Erythroblast (primary cell): ENCODE measurements at places on chromosomes 11 and 22.

DNA sequence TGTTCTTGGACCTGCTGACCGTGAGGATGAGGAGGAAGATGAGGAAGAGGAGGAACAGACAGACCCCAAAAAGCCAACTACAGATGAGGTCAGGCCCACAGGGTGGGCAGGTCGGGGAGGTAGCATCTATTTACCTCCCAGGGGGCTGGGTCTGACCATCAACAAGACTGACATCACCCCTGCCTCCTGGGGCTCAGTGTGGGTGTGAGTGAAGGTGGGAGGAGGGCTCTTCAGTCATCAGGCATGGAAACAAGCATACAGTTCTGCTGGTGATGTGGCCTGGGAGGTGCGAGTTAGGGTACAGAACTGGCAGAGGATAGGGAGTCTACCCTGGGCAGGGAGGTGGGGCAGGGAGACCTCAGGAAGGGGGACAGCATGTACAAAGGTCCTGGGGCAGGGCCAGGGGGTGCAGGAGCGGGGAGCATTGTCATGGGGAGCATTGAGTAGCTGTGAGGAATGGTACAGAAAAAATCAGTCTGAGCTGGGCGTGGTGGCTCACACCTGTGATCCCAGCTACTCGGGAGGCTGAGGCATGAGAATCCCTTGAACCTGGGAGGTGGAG, 8.9 kb downstream of the PLCB3 start:
- no peak for DNase-seq

GRCh38 chr11:13698132-13698531, 29.7 kb downstream of the FAR1 start:
- DNase-seq, result peak; percentile 85

GRCh38 chr11:44928144-44928543, 22.5 kb downstream of the TP53I11 start:
- no peak for DNase-seq

DNA sequence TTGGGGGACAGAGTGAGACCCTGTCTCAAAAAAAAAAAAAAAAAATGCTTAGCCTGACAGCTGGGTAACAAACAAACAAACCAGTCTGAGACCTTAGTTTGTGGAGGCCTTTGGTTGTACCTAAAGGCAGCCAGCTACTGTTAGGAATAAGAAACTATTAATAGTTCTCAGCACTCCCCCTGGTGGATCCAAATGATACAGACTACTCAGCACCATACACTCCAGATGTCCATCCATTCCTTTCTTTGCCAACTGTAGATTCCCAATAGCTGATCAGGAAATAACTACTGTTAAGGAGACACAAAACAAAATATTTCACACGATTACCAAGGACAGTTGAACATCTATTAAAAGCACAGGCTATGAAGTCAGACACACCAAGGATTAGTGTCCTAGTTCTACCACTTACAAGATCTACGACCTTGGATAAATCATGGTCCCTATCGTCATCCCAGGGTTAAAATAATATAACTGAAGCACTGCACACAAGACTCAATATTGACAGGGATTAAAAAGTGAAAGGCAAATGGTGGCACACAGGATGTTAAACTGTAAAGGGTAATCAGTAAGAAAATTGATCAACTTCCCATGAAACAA, 17.2 kb downstream of the CLDN25 start:
- DNase-seq, result peak; percentile 27

- DNase-seq, result no peak
Measured at GRCh38 chr11:112858289-112859023, 102.8 kb upstream of the NCAM1 start.

DNA sequence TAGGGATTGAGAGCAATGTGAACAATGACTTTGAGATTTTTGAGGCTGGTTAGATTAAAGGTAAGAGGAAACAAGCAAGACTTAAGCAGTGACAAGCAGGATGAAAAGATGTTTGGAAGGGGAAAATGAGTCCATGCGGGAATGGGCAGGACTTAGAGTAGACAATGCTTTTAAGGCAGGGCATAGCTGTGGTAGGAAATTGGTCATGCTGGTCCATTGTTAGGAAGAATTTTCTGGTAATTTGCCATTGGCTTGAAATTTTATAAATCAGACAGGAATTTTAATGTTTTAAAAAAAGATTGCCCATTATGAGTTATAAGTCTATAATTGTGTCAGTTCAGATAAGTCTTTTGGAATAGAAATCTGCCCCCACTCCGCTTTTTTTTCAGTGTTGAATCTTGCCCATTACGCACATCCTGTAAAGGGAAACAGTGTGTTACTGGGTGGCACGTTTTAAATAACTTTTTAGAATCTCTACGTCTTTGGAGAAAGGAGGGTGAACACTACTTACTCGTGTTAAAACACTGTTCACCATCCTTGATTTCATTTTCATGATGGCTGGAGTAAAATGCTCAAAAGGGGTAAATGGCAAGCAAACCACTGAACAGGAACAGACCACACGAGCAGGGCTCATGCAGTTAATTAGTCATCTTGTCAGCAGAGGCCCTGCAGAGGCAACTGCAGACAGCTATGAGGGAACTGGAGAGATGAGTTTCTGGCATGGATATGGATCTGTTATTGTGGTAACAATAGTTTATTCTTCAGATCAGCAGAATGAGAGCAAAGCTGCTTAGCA, 25.0 kb downstream of the SWAP70 start:
- DNase-seq, result no peak

DNA sequence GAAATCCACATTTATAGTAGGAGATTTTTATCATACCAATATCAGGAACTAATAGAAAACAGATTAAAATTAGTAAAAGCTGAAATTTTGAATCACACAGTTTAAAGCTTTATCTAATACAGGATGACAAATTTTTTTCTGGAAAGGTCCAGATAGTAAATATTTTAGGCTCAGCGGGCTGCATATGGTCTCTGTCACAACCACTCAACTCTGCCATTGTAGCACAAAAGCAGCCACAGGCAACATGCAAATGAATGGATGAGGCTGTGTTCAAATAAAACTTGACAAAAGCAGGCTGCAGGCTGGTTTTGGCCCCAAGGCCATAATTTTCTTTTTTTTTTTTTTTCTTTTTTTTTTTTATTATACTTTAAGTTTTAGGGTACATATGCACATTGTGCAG, 108.2 kb upstream of the CCDC90B start:
- DNase-seq, result no peak

DNA sequence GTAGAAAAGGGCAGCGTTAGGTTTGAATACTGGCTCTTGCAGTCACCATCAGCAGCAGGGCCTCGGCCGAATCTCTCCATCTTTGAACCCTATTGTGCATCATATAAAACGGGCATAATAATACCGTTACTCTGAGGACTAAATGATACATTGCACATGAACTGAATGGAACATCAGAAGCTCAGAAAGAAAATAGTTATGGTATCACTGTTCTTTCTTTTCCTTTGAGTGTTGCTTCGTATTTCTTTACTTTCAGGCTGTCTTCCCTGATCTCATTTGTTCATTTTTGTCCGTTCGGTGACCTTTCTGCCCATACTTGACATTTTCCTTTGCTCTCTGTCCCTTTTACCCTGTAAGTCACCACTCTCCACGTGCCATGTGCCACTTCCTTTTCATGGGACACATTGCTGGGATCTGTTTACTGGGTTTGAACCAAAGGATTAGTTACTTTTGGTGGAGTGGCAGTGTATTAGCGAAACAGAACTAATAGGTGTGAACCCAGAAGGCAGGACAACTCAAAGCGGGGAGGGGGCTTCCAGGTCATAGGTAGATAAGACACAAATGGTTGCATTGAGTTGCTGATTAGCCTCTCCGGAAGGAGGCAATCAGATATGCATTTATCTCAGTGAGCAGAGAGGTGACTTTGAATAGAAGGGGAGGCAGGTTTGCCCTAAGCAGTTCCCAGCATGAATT, 717 bp upstream of the ZNF202 start:
- peak; percentile 45 for DNase-seq

GRCh38 chr22:22111267-22111751, 128.7 kb upstream of the TOP3B start:
- DNase-seq, result no peak

DNA sequence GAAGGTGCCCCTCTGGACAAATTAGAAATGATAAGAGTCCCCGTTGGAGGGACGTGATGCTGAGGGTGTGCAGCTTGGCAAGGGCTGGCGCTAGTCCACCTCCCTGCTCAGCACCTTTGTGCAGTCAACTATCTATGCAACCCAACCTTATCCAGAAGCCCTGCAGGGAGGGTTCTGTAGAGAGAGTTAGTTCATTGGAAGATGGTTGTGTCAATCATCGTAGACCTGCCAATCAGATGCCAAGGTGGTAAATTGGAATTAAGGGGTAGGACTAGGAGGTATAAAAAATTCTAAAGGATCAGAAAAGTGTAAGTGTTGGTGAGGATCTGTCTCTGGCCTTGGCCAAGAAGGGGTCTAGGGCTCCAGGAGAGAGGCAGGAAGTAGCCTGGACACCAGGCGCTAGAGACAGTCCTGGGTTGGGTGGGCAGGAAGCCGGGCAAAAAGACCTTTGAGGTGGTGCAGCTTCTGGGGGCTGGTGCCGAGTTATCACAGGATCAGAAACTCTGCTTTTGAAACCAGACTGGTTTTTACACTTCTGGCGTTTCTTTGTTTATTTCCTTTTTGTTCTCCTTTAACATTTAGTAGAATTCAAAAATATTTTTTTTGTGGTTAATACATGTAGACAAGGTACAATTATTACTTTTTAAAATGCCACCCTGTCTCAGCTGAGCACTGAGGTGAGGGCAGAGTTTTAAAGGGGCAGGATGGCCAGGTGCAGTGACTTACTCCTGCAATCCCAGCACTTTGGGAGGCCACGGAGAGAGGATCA, 1.6 kb downstream of the C1QTNF6 start:
- DNase-seq, result peak; percentile 85

DNA sequence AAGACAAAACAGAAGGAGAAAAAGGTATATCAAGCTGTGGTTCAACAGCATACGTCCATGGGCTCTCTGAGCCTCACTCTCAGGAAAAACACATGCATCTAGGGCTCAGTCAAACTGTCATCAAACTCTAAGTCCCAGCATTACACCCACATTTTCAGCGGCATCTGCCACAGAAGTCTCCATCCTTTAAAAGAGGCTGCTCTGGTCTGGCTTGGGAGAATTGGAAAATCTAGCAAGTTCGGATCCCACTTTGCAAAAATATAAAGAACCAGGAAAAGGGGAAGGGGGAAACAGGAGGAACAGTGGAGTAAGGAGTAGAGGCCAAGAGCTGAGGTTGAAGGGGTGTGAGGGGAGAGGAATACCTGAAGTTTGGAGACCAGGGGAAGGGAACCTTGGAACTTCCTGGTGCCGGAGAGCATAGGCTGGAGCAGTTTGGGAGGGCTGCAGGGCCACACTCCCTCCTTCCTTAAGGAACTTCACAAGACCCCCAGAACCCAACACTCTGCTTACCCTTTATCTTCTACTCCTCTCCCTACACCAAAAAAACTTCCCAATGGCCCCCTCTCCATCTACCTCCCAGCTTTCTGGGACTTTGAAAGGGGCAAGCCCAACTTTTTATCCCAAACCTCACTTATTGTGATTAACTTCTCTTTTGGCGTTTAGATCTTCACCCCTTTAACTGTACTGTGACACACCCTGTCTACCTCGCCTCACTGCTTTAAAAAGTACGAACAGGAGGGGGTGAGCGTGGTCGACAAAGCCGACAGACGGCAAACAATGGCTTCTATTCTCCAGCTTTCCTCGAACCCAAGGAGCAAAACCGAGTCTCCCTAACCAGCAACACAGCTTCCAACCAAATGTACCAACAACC, 4.0 kb downstream of the PAX6 start:
- DNase-seq, result no peak

GRCh38 chr11:4430051-4430450, 19.0 kb upstream of the OR52K2 start:
- no peak for DNase-seq

DNA sequence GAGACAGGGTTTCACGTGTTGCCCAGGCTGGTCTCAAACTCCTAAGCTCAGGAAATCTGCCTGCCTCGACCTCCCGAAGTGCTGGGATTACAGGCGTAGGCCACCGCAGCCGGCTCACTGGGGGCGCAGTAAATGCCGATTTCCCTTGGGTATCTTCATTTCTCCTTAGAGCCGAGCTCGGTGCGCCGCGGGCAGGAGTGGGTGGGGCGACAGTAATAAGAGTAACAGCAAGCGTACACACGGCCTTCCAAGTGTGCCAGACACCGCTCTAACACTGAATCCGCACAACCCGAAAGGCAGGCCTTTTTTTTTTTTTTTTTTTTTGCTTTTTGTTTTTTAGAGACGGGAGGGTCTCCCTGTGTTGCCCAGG, 500 bp upstream of the ADSL start:
- DNase-seq, result peak; percentile 71

- DNase-seq, result no peak
Measured at GRCh38 chr22:50732681-50733080, 5.3 kb upstream of the ACR start.

DNA sequence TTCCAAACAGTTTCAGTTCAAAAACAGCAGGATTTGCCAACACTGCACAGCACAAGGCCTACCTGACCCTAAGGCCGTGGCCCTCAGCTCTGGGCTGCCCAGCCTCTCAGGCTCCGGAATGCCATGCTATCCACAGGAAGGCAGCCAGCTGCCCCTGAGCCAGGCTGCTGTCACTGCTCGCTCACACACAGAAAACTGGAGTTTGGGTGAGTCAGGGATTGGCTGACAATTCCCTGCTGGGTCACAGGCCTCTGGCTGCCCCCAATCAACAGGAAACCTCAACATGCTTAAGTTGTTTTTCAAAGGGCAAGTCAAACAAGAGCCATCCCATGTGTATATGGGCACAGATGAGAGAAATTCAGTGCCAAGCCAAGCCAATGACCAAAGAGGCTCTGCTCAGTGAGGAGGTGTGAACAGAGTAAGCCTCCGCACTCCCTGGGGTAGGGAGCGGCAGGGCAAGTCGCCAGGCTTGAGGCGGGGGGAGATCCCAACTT, 50.2 kb downstream of the RPL27A start:
- DNase-seq, result no peak

- no peak for DNase-seq
Measured at GRCh38 chr11:15194671-15195415, 80.1 kb downstream of the INSC start.

DNA sequence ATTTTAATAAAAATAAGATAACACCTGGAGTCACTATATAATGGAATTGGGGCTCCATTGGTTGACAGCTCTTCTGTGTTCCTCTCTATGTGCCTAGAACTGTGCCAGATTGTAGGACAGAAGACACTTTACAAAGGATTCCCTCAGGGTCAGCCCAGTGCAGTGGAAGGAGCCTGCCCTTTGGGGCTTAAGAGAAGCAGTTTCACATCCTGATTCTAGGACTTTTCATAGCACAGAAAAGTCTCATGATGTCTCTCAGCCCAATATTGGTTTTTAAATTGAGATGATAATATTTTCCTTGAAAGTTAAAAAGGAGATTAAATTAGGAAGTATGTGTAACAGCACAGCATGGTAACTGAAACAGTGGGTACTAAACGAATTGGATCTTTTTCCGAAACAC, 7.1 kb downstream of the PLAAT4 start:
- DNase-seq, result no peak
